HFFc6 (cell line): ENCODE measurements at places on chromosomes 11 and 22. TPM values are rescaled to one million over a fixed set of nuclear protein-coding genes. Genes with fewer than 3 reads are reported as not detected.

CYP2D6 gene
- total RNA-seq: 0.17 and 0.23 TPM in 2 replicates

- peaks cover 9% of the 10 kb centered on the region for H3K27me3 ChIP-seq
- no peak within 1 kb of the TSS for H3K4me3 ChIP-seq
- H3K4me1 ChIP-seq: peaks cover 50% of the 10 kb centered on the region
- H3K36me3 ChIP-seq: no peaks in the 10 kb centered on the region
- no peak for DNase-seq
Measured at GRCh38 chr11:124751741-124752470, at the start of gene VSIG2. Gene VSIG2, minus strand, starts transcription at chr11:124752255. Its CDS starts 118 bp downstream, at chr11:124752137.

GPR137 gene
- total RNA-seq: 31.5 to 47.2 TPM (median 40.8 TPM) in 3 replicates

ARHGEF12 gene
- 73.1 to 89.9 TPM (median 74.4 TPM) in 3 replicates for total RNA-seq

GRCh38 chr11:111944651-111945051, 7.5 kb downstream of the DIXDC1 start:
- peaks cover 51% of the 10 kb centered on the region for H3K4me1 ChIP-seq
- peak; percentile 92 for DNase-seq
- H3K36me3 ChIP-seq: no peaks in the 10 kb centered on the region

DNA sequence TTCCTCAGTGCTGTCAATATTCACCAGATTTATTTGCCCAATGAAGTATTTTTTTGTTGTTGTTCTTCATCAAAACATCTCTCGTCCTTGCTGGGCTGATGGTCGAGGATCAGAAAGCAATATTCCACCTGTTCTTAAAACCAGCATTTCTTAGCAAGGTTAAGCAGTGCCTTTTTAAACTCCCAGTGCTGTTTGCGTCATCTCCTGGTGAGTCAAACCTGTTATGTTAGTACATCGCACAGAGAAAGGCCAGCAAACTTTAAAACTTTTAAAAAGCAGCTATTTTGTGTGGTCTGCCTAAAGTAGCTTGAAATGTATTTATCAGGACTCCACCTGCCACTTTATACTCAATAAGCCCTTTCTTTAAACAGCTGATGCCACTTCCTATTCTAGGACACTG, 802.0 kb downstream of the KCNA4 start:
- H3K36me3 ChIP-seq: peaks cover 9% of the 10 kb centered on the region; the same call in 1 of the 2 replicates
- DNase-seq: peak; percentile 13
- H3K4me3 ChIP-seq: no peak overlapping the region
- peaks cover 28% of the 10 kb centered on the region for H3K4me1 ChIP-seq
- no peaks in the 10 kb centered on the region for H3K27me3 ChIP-seq
- H3K27ac ChIP-seq: no peak overlapping the region

DNA sequence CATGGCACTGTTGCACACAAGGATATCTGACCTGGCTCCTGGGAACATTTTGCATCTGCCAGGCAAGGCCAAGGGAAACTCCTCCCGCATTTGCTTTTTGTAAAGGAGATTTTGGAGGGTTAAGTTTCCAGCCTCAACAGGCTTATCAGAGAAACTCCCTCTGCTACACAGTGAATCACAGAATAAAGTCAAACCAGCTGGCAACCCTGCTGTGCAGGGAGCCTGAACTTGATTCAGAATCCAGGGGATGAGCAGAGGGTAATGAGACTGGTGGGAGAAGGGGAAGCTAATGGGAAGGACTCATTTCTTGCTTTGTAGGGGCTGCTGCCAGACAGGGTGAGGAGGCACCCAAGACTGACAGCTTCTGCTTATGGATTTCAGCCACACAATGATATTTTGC, 185.3 kb upstream of the ISX start:
- no peaks in the 10 kb centered on the region for H3K27me3 ChIP-seq
- H3K27ac ChIP-seq: no peak overlapping the region
- no peak overlapping the region for H3K4me3 ChIP-seq
- H3K4me1 ChIP-seq: no peaks in the 10 kb centered on the region

DNA sequence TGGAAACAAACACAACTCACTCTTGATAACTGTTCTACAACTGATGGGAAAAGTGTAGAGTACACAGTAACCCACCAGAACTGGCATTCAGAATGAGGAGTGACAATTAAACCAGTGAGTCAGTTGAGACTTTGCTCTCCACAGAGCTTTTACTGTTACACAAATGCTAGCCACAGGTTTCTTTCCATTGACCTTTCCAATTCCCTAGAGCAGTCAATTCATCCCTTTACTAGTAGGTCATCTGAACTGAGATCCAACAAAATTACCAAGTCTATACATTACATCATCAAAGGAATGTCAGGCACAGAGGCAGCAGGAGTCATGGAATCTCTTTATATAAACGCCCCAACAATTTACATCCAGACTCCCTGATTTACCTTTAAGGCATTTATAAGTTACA, 65.9 kb downstream of the PHF21A start:
- peak; percentile 59 for DNase-seq
- H3K36me3 ChIP-seq: no peaks in the 10 kb centered on the region
- H3K4me1 ChIP-seq: peaks cover 39% of the 10 kb centered on the region
- H3K27ac ChIP-seq: peak overlapping the region; percentile 19
- no peak overlapping the region for H3K4me3 ChIP-seq
- H3K27me3 ChIP-seq: no peaks in the 10 kb centered on the region

PNPLA3 gene
- total RNA-seq: 3.5 to 8.0 TPM (median 5.8 TPM) in 3 replicates

RASL10A gene
- 0.35 TPM in 1 of 3 replicates, not detected in the others for total RNA-seq

DNA sequence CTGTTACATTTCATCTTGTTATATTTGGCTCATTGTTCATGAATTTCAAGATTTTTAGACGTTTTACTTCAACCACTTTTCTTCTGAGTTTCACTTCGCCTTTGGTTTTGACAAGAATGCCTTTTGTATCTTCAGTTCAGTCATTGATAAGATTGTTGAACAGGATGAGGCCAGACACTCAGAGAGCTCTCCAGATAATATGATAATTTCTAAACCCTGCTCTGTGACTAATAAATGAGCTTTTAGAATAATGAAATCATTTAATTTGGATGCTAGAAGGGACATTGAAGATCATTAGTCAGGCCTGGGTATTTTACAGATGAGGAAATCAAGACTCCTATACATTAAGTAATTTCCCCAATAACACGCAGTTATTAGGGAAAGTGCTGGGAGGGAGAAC, 37.2 kb upstream of the GRAMD1B start:
- H3K27me3 ChIP-seq: peaks cover 22% of the 10 kb centered on the region
- no peaks in the 10 kb centered on the region for H3K36me3 ChIP-seq
- DNase-seq: no peak
- H3K4me1 ChIP-seq: no peaks in the 10 kb centered on the region
- H3K4me3 ChIP-seq: no peak overlapping the region

DNA sequence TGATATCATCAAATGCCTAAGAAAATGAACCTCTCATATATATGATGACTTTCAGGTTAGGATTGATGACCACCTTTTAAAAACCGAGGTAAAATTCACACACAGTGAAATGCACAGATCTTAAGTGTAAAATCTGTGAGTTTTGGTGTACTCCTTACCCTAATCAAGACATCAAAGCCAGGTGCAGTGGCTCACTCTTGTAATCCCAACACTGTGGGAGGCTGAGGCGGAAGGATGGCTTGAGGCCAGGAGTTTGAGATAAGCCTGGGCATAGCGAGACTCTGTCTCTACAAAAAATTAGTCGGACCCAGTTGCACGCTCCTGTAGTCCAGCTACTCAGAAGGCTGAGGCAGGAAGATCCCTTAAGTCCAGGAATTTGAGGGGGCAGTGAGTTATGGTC, 140.4 kb downstream of the UVRAG start:
- no peaks in the 10 kb centered on the region; the same call in 1 of the 2 replicates for H3K27me3 ChIP-seq
- no peak for DNase-seq
- peaks cover 12% of the 10 kb centered on the region for H3K36me3 ChIP-seq
- H3K4me1 ChIP-seq: peaks cover 23% of the 10 kb centered on the region
- no peak overlapping the region for H3K4me3 ChIP-seq
- H3K27ac ChIP-seq: no peak overlapping the region

- H3K36me3 ChIP-seq: peaks cover 14% of the 10 kb centered on the region
- H3K4me1 ChIP-seq: peaks cover 39% of the 10 kb centered on the region
- H3K27ac ChIP-seq: peak overlapping the region; percentile 98
- no peak for DNase-seq
- H3K4me3 ChIP-seq: peak overlapping the region; percentile 99
Measured at GRCh38 chr11:62805961-62806441, 761 bp upstream of the NXF1 start.

- H3K27me3 ChIP-seq: peaks cover 3% of the 10 kb centered on the region
- H3K4me3 ChIP-seq: no peak overlapping the region
- no peak overlapping the region for H3K27ac ChIP-seq
- no peak for DNase-seq
Measured at GRCh38 chr11:126886085-126886484, 114.5 kb downstream of the KIRREL3 start.

DNA sequence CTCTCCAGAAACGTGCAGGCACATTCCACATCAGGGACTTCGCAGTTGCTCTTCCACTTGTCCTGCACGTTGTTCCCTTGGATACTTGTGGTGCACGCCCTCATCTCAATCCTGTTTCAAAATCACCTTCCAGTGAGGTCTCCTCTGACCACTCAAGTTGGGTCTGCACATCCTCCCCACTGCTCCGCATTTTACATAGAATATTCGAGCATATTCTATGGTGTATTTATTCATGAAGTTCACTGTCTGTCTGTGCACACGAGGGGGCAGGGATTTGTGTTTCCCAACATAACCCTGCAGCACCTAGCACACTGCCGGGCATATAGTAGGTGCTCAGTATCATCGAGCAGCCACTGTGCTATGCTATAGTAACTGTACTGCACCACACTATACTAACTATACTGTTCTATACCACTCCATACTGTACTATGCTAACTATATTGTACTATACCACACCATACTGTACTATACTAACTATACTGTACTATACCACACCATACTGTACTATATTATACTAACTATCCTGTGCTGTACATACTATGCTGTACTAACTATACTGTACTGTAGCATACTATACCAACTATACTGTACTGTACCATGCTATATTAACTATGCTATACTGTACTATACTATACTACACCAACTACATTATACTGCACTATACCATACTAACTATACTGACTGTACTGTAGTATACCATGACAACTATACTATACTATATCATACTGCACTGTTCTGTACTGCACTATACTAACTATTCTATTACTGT, 30.3 kb downstream of the ELF5 start:
- no peak overlapping the region for H3K4me3 ChIP-seq
- H3K36me3 ChIP-seq: no peaks in the 10 kb centered on the region
- H3K27ac ChIP-seq: no peak overlapping the region
- no peak for DNase-seq

DNA sequence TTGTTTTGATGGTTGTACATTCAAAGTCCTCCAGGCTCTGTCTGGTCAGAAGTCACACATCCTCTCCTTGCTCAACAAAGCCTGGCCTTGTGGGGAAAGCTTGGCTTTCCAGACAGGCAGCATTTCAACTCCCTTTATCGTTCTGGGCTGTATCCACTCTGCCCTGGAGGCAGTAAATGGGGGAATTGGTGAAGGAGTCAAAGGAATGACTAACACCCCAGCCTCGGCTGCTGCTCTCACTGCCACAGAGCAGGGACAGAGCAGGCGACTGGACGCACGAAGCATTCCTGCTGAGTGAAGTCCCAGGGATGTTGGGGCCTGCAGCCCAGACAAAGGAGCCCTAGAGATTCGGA, 52.8 kb downstream of the WNT11 start:
- H3K36me3 ChIP-seq: no peaks in the 10 kb centered on the region
- peak; percentile 88 for DNase-seq
- H3K4me1 ChIP-seq: peaks cover 34% of the 10 kb centered on the region

NPAS4 gene
- not detected in 2 replicates for total RNA-seq

DNA sequence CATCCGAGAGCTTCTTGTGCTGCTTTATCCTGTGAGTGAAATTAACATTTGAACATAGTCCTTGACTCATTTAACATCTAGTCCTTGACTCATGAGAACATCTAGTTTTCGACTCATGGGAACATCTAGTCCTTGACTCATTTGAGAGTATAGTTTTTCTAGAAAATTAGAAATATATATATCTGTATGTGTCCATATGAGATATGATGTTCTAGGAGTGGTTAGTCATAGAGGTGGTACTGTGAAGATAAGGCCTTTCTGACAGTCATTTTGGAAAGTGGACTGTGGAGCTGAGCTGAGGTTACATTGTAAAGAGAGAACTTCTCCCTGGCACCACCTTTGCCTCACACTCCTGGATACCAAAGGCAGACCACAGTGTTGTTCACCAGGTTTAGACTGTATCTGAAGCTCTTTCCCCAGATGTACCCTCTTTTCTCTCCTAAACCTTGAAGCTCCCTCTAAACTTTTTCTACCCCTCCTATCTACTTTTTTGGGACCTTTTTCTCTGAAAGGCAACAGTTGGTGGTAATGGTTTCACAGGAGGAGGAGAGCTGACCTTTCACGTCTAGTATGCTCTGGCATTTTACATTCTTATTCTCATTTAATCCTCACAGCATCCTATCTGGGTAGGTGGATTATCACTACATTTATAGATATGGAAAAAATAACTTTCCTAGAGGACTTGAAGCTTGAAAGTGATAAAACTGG, 67.2 kb downstream of the PPP2R1B start:
- no peak overlapping the region for H3K4me3 ChIP-seq
- H3K27ac ChIP-seq: no peak overlapping the region; the same call in 1 of the 2 replicates
- no peak for DNase-seq
- peaks cover 42% of the 10 kb centered on the region for H3K4me1 ChIP-seq
- H3K36me3 ChIP-seq: peaks cover 1% of the 10 kb centered on the region; the same call in 1 of the 2 replicates

- no peak overlapping the region for H3K4me3 ChIP-seq
- H3K4me1 ChIP-seq: no peaks in the 10 kb centered on the region
- H3K36me3 ChIP-seq: peaks cover 58% of the 10 kb centered on the region
- no peak for DNase-seq
- H3K27me3 ChIP-seq: peaks cover 1% of the 10 kb centered on the region; the same call in 1 of the 2 replicates
- H3K27ac ChIP-seq: no peak overlapping the region
Measured at GRCh38 chr22:32493551-32493950, 18.9 kb downstream of the FBXO7 start.
